ENCODE measurements at places on chromosomes 11 and 22.

GRCh38 chr11:128058580-128059208 is 528.7 kb downstream of the ETS1 start:
- DNase-seq, result no peak

DNA sequence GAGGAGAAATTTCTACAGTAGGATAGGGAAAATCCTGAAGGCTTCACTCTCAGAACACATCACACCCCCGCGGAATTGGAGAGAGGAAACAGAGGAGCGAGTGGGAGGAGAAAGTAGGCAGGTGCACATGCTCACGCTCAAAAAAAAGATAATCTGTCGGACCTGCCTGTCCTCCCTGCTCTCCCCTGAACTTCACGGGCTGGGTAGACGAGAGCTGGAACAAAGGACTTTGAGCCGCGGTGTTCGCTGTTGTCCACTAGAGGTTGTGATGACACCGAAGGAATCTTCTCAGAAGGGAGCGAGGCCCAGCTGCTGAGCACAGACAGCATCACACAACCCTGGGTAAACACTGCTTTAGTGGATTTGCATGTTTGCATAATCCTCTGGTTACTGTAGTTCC is 5.0 kb downstream of the SEZ6L start:
- DNase-seq, result no peak

GRCh38 chr11:27100534-27100933 is 59.9 kb downstream of the BBOX1 start:
- no peak for DNase-seq

- no peak for DNase-seq
Observed at GRCh38 chr11:12797996-12798395, 123.8 kb downstream of the TEAD1 start.

- DNase-seq, result no peak
Observed at GRCh38 chr22:17575681-17576080, 12.4 kb downstream of the SLC25A18 start.

- DNase-seq, result no peak
Observed at GRCh38 chr22:24145446-24146193, 35.7 kb upstream of the SUSD2 start.

GRCh38 chr11:5467527-5467926 is 18.4 kb downstream of the OR51I2 start:
- no peak for DNase-seq

- no peak for DNase-seq
Observed at GRCh38 chr11:2881076-2881980, 4.2 kb downstream of the CDKN1C start.

DNA sequence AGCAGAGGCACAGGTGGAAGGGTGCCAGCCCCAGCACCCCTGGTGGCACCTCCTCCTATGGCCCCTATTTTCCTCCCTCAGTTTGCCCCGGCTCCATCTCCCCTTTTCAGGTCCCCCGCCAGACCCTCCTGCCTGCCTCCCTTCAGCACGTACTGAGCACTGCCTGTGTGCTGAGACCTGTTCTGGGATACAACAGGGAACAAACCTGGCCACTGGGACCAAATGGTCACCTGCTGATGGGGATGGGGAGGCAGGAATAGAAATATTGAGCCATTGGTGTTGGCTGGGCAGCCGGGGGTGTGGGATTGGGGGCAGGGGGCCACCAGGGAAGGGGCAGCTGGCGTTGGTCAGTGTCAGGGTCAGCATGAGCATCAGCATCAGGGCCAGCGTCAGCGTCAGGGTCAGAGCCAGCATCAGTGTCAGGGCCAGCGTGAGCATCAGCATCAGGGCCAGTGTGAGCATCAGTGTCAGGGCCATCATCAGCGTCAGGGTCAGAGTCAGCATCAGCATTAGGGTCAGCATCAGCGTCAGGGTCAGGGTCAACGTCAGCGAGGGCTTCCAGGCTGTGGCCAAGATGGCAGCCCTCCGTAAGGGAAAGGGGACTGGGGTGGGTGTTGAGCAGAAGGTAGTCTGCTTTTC is 7.5 kb downstream of the ZNF74 start:
- no peak for DNase-seq

GRCh38 chr11:59368238-59369022 is 9.7 kb downstream of the OR5AN1 start:
- no peak for DNase-seq

- DNase-seq, result no peak
Observed at GRCh38 chr11:38221295-38221694, 1623.3 kb upstream of the RAG2 start.

GRCh38 chr22:37095113-37095512 is 14.4 kb downstream of the TMPRSS6 start:
- no peak for DNase-seq

GRCh38 chr22:50115693-50116092 is 25.9 kb downstream of the MOV10L1 start:
- no peak for DNase-seq

DNA sequence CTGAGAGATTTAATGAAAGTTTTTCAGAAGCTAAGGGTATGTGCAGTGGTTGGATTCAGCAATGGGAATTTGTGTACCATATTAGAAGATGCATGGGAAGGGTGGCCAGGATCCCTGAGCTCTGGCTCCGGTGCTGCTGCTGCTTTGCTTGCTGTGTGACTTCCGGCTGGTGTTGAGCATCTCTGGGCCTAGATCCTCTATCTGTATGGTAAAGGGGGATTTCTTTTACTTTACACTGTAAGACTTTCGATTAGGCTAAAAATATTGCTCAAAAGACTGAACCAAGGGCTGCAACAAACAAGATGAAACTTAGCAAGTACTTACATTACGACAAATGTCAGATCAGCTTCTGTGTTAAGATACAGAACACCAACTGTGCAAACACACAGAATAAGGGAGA is 39.1 kb downstream of the XRRA1 start:
- no peak for DNase-seq

DNA sequence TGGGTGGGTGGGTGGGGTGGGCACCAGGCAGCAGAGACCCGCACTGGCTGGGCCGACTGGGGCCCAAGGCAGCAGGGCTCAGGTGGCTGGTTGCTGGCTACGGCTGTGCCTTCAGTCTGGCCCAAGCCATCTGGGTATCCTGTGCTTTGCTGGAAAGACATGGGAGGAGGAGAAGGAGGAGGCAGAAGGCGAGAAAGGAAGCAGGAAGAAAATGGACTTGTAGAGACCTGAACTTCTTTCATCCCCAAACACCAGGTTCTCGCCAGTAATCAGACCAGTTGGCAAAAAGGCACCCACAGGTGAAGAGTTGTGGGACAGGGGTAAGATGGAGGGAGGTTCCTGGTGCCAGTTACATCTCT is 78.8 kb downstream of the IGLL1 start:
- no peak for DNase-seq

- DNase-seq, result no peak
Observed at GRCh38 chr11:10329935-10330334, 25.1 kb downstream of the ADM start.

- DNase-seq, result no peak
Observed at GRCh38 chr11:1943576-1943975, 3.6 kb upstream of the MRPL23 start.

DNA sequence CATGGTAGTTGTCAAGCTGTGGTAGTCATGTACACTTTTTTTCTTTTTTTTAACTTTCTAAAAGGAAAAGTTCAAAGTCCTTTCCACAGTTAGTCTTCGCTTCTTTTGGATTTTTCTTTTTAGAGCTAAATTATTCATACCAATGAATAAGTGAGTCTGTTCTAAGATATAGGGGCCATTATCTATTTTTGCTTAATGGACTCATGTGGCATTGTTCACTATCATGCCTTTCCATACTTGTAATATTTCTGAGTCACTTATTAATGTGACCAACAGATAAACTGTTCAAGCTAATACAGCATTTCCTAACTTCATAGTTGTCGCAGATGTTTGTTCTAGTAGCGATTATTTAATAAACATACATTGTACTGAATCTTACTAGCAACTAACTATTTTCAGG is 8.0 kb upstream of the B3GNT6 start:
- no peak for DNase-seq

GRCh38 chr22:47062126-47062525 is 299.7 kb downstream of the TBC1D22A start:
- DNase-seq, result no peak

DNA sequence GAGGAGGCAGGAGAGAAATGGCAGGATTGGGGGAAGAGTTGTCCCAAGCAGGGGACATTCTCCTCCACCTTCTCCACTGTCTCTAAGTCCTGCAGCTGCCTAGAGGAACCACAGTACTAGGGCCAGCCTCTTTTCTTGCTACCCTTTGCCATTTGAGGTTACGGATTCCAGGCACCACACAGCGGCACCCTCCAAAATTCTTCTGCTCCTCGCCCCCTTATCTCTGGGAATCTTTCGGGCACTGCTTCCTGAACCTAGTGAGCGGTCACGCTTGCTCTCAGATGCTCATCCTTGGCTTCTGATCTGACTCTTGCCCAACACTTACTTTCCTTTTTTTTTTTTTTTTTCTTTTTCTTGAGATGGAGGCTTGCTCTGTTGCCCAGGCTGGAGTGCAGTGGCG is 26.6 kb upstream of the XBP1 start:
- no peak for DNase-seq

DNA sequence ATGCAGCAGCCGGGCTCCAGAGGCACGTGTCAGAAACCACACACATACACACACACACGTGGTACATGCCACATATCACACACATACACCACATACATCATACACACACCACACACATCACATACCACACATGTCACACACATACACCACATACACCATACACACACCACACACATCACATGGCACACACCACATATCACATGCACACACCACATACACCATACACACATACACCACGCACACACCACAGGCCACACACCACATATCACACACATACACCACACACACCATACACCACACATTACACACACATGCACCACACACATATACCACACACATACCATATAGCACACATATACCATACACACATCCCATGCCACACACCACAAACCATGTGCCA is 97.5 kb upstream of the PRR5 start:
- no peak for DNase-seq

DNA sequence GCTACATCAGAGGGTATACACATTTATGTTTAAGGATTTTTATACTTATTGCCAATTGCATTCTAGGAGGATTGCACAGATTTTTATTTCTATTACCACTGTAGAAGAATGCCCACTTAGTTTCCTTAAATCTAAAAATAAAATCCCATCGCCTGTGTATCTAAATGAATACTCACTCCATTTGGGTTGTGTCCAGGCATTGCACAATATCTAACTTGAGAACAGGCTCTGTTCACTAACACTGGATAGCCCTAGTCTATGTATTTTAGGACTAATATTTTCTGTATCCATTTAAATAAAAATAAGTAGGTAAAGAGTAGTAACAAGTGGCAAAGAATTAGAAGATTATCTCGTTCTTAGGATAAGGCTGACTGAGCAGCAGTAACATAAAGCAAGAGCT is 4.1 kb downstream of the C11orf52 start:
- no peak for DNase-seq

DNA sequence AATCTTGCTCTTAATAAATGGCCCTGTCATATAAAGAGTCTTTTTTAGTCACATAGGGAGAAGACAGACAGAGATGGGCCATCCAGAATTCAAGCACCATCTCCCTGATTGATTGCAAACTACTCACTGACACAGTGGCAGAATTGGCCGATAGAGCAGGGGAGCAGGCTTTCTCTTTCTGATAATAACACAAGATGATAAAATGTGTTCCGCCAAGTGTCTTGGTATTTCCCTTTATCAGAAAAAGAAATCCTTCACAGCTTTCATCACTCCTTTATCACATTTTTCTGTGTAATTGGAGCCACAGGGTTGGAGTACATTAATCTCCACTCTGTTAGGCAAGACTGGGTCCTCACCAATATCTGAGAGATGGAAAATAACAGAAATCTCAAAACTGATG is 406.0 kb downstream of the TMEM135 start:
- DNase-seq, result no peak

DNA sequence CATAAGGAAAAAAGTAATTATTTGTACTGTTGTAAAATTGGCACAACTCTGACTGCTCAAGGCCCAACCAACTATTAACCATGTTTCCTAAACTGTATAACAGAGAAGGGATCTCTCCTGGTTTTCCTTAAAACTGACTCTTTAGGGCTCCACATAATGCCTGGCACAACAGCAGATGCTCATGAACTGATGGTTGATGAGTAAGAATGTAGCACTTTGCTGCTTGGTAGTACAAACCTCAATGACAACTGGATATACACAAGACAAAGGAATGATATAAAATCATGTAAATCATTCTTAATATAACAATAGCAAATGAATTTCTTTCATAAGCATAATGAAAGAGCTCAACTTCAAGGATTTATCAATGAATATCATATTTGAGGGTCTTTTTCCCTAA is 11.7 kb downstream of the MSANTD2 start:
- no peak for DNase-seq

Measured in stimulated activated CD8-positive, alpha-beta memory T cell treated with anti-CD3 and anti-CD28 coated beads, Interleukin-4, amount 100 ng/mL, for 1 hour (primary cell).